ENCODE measurements at places on chromosomes 2 and 18.
A peak's percentile ranks its signal among the peaks of the same experiment; 100 is the strongest.

DNA sequence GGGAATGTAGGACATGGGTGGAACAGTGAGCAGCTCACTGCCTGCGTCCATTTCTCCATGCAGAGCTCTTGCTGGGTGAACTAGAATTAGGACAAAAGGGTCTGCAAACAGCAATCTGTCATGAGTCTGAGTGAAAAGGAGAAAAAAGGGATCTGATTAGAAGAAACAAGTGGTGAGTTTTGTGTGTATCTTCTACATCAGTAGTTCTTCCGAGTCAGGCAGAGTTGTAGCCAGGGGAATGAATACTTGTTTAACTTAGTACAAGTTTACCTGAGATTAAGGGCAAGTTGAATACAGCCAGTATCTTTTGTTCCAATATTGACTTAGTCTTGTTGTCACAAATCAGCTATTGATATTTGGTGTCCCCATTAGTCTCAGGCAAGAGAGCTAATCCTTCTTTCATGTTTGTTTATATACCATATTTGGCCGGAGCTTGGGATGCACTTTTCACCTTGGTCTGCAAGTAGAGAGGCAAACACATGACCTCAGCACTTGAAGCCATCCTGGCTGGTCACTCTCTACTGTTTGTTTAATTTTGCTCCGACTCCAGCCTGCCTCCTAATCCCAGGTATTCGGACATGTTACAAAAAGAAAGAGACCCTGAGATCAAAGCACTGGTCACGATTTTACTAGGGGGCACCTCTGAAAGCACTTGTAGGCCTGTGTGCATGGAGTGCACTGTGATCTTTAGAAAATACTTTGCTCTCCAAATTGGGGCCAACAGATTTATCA, 211.0 kb upstream of the NT5C1B start:
- DNase-seq = no peak

GRCh38 chr2:176187200-176187898, 1.1 kb upstream of the HOXD1 start:
- DNase-seq = no peak

- no peak for DNase-seq
Observed at GRCh38 chr2:11697103-11697871, 27.3 kb upstream of the NTSR2 start.

- no peak for DNase-seq
Observed at GRCh38 chr18:75529394-75529793, 101.9 kb upstream of the SMIM21 start.

GRCh38 chr2:119698246-119698645, 19.2 kb downstream of the TMEM177 start:
- DNase-seq = no peak

GRCh38 chr2:26196683-26197418, 24.0 kb downstream of the GAREM2 start:
- no peak for DNase-seq

DNA sequence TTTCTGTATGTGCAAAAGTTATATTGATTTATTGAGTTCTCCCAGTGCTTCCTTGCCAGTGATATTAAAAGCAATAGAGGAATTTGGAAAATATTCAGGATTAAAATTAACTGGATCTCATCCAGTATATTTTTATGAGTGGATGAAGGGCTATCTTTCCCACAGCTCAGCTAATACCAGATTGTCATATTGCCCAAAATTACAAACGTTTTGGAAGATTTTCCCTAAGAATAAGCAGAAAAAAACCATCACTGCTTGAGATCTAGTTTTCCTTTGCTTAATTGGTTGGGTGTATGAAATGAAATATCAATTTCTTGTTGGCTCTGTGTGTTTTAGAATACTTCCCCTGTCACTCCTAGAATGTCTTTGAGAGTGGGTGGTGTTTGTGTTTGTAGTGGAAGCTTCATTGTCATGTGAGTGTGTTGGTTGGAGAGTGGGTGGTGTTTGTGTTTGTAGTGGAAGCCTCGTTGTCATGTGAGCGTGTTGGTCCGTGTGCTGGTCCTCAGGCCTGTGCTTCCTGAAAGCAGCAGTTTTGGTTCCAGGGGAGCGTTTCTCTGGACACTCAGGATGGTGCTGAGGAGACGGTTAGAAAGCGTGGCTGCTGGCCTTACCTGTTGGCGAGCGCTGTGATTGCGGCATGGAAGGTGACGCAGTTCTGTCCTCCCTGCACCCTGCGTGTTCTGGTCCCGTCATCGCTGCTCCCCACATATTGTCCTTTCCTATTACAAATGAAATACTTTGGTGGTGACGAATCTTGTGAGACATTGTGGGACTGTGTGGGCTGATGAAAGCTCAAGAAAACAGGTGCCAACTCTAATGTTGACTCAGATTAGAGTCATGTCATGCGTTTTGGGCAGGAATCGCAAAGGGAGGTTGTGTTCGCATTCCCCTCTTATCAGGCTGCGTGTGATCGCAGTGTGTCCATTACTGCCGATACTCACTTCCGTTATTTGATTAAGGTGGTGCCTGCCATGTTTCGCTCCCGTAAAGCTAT, 12.4 kb downstream of the ASB1 start:
- DNase-seq = peak; percentile 19

- DNase-seq = no peak
Observed at GRCh38 chr2:38323623-38324022, 53.5 kb downstream of the ATL2 start.

- DNase-seq = no peak
Observed at GRCh38 chr2:71223767-71224333, 3.1 kb downstream of the PAIP2B start.

- DNase-seq = no peak
Observed at GRCh38 chr2:172307800-172308199, 119.6 kb upstream of the ITGA6 start.

DNA sequence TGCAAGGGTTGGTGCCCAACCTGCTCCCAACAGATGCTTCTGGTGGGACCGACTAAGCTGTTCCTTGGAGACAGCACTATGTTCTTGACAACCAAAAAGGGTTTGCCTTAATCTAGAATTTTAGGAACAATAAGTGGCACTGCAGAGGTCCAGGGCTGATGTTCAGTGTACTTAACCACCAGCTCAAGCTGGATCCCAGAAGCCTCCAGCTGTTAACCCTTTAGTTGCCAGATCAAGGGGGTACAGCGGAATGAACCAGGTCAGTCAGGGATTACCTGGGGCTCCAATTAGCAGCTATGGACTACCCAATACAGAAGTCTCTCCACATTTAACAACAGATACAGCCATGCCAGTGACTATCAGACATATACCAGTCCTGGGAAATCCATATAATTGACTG, 3.5 kb downstream of the GPR75 start:
- DNase-seq = no peak

DNA sequence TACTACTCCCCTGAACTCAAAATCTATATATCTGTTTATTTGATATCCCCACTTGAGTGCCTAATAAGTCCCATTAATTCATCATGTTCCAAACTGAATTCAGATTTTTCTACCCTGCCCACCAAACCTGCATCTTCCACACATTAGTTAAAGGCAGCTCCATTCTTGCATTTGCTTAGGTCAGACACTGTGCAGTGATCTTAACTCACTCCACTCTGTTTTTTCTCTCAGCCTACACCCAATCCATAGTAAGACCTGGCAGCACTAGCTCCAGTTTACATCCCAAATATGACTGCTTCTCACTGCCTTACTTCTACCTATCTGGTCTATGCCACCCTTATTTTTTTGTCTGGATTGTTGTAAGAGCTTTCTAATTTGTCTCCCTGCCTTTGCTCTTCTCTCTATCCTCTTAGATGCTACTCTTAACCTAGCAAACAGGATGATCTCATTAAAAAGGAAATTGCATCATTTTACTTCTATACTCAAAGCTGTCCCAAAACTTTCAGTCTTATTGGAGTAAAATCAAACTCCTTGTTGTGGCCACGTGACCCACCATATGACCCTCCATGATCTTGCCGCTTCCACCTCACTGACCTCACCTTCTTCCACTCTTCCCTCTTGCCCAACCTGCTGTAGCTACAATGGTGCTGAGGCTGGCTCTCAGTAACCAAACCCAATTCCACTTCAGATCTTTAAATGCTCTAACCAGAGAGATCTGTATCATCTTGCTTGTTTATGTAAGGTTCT, 274.9 kb upstream of the FANCL start:
- no peak for DNase-seq

DNA sequence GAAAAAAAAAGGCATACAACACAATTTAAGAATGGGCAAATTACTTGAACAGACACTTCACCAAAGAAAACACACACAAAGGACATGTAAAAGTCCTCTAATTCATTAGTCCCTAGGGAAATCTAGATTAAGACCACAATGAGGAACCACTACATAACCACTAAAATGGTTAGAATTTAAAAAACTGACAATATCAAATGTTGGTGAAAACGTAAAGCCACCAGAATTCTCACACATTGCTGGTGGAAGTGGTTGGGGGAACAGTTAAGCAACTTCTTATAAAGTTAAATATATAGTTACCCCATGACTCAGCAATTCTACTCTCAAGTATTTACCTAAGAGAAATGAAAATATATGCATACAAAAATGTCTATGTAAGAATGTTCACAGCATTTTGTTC, 11.8 kb downstream of the RTN4 start:
- DNase-seq = no peak

- DNase-seq = no peak
Observed at GRCh38 chr18:35703043-35703688, 121.6 kb downstream of the GALNT1 start.

DNA sequence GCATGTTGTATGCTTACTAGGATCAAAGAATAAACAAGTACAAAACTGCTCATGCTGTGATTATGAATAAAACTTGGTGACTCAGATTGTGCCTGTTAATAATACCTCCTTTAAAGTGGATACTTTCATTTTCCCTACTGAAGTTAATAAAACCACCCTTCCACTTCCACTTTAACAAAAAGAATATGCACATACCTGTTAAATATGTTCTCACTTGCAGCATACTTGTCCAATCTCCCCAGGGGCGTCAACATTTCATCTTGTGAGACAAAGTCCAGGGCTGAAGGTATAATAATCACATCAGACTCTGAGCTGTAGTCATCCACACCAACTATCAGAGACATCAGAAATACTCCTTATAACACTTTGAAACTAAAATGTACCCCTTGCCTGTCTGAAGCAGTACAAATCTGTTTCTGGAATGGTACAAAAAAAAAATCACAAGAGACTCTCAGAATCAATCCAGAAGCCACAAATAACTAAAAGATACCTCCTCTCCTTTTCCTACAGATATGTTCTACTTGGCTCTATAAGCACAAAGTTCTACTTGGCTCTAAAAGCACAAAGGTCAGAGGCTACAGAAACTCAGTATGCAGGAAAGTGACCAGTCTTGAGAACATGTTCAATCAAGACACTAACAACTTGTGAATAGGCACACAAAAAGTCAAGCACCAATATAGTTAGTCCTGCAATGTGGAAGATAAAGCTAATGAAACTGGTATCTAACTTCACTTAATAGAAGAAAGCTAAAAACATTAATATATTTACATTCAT, 19.3 kb downstream of the PPP4R1 start:
- DNase-seq = no peak

DNA sequence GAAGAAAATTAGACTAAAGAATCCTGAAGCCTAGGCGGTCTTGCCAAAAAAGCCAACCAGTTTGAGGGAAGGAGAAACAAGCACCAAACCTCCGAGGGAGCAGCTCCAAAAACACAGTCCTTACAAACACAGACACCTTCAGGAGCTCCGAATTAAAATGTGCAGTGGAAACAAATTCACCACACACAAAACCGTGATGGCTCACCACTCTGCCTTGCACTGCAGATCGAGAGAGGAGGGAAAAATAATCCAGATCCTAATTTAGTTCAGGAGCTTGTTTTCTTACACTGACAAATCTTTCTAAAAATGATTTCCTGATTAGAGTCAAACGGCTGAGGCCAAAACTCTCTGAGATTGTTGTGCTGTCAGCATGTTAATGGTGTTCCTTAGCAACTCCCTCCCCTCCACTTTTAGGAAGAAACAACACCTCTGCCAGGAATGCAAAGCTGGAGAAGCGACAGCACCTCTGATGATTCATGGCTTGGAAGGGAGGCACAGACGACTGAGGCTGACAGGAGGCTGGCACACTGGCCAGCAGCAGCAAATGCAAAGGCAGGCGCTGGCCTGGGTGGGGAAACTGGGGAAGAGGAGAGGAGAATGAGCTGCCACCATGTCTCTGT, 249.4 kb upstream of the KLHL29 start:
- no peak for DNase-seq

- no peak for DNase-seq
Observed at GRCh38 chr2:181674461-181674860, 5.9 kb downstream of the NEUROD1 start.

- no peak for DNase-seq
Observed at GRCh38 chr2:84732897-84733778, 147.7 kb downstream of the TRABD2A start.

DNA sequence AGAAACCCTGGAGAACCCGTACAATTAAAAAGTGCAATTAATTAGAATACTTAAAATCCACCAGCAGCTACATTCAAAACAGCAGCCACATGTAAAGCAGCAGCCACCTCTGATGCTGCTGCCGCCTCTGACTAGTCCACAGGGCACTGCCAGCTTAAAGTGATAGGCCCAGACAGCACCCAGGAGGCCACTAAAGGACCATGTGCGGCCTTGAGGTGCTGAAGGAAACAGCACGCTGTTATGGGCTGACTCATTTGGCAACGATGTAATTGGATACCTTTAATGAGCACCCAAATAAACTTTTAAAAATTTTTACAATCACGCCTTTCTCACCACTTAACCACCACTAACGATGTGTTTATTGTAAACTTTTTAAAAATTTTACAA, 209.3 kb upstream of the NCKAP5 start:
- no peak for DNase-seq

GRCh38 chr18:54762386-54762785, 65.9 kb upstream of the RAB27B start:
- no peak for DNase-seq

DNA sequence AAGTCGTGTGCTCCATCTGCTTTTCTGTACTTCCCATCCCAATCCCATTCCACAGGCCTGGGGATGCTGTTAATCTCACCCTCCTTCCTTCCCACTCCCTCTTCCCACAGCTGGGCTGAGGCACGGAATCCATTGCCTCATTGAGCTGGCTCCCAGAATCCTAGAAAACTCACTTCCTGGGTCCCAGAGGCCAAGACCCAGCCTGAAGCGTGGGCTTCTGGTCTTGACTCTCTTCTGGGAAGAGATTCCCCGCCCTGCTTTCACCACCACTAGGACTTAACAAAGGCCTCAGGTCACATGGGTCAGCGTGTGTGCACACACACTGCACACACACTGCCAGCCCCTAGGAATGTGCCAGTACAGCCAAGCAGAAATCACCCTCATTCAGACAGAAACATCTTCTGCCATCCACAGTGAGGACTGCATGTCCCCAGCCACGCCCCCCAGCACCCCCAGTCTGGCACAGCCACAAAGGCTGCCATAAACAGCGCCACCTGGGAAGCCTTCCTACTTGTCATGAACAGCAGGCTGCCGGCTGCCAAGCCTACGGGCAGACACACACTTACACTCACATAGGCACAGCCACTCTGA, 165.8 kb downstream of the TNS1 start:
- DNase-seq = no peak

GRCh38 chr2:230715201-230715600, 2.6 kb downstream of the CAB39 start:
- no peak for DNase-seq
